ENCODE measurements at places on chromosomes 5 and 9. TPM values are rescaled to one million over a fixed set of nuclear protein-coding genes. Genes with fewer than 3 reads are reported as not detected.

GRCh38 chr9:117205806-117206205, 209.1 kb downstream of the ASTN2 start:
- H3K27me3 ChIP-seq: no peaks in the 10 kb centered on the region
- no peaks in the 10 kb centered on the region for H3K4me1 ChIP-seq
- H3K36me3 ChIP-seq: no peaks in the 10 kb centered on the region
- DNase-seq: no peak

GRCh38 chr9:12314589-12314988, 378.6 kb upstream of the TYRP1 start:
- no peaks in the 10 kb centered on the region for H3K27me3 ChIP-seq
- H3K36me3 ChIP-seq: no peaks in the 10 kb centered on the region

- no peaks in the 10 kb centered on the region for H3K4me1 ChIP-seq
- DNase-seq: no peak
- no peak overlapping the region for H3K27ac ChIP-seq
Observed at GRCh38 chr5:169851321-169851850, 128.9 kb downstream of the INSYN2B start.

GRCh38 chr5:136054142-136055019, 25.6 kb downstream of the TGFBI start:
- H3K27me3 ChIP-seq: no peaks in the 10 kb centered on the region
- no peak overlapping the region for H3K4me3 ChIP-seq
- no peak for DNase-seq
- H3K27ac ChIP-seq: no peak overlapping the region
- H3K36me3 ChIP-seq: no peaks in the 10 kb centered on the region
- H3K4me1 ChIP-seq: peaks cover 11% of the 10 kb centered on the region

Gene MELK
- total RNA-seq: 112 TPM

All from neural progenitor cell (in vitro differentiated cells).